ENCODE measurements at places on chromosomes 5 and 9.

- DNase-seq, result no peak
Measured at GRCh38 chr5:19018822-19019221, 969.2 kb downstream of the CDH18 start.

GRCh38 chr9:99954819-99955218, 48.4 kb downstream of the STX17 start:
- DNase-seq, result no peak

DNA sequence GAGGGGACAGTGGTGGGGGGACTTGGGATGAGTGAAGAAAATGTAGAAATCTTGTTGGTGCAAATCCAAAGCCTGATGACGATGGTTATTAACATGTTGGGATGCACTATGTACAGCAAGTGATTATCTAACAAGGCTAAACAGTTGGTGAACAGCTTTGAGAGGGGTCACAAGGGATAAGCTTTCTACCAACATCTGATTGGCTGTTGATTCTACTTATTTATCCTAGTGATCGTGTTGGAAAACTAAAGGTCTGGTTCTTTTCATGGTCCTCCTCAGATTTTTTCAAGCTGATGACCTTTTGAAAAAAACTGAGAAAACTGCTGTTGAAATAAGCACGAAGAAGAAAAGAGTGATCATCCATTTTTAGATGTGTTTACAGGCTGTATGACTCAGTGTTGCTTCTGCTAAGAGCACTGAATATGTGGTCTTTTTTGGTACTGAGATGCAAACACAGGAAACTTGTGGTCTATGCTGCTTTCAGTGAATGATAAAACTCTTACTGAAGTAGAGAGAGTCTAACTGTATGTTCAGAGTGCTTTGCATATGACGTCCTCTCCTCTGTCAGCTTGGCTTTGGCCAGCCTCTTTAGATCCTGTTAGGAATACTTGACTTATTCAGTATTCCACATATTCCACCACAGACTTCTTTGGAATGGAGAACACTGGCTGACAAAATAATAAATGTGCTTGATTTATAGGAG, 174.8 kb downstream of the SLF1 start:
- DNase-seq, result no peak

GRCh38 chr5:61264273-61264661, 67.8 kb upstream of the ZSWIM6 start:
- DNase-seq, result no peak

DNA sequence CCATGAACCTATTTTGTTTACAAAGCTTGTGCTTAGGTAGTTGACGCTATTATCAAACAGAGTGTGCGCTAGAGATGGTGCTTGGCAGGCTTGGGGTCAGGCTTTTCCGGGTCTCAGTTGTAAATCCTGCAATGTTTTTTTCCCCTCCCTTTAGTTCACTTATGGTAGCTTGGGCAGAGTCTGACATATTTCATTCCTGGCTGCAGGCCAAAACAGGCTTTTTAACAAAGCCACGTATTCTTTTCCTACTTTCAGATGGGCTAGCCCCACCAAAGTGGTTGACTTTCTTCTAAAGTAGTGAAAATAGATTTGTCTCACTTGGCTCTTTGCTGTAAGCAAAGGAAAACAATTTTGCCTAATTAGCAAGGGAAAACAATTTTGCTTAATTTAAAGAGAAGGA, 58.0 kb upstream of the FBN2 start:
- DNase-seq, result no peak

DNA sequence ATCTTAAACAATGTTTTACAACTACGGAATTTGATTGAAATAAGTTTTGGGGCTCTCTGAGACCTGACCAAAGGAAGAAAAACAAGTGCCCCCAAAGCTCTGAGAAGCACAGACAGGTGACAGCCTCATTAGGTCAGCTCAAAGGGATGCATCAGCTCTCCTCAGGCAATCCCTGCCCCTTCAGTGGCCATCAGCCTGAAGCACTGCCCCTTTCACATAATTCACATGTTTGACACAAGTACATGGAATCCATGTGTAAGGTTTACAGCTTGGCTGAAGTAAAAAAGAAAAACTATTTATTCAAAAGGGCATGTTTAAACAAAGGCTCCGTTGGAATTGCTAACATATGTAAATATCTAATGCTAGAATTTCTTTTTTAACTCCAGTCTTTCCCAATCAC, 56.3 kb downstream of the TSSK1B start:
- no peak for DNase-seq

DNA sequence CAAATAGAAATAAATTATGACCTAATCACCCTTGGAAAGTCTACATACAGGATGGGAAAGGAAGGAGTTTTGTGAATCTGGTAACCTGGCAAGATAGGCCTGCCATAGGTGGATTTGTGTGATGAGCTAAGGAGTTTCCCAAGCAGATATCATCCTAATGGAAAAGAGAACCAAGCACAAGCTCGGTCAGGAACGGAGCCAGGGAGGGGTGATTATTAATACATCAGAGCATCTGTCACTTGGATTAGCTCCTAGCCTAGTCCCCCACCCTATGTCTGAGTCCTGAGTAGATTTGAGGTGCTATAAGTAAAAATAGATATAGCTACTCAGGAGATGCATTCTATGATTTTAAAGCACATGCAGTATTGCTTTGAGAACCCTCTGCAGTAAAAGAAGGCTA, 57.3 kb upstream of the SMARCA2 start:
- DNase-seq, result no peak

GRCh38 chr5:170491479-170491878, 12.3 kb upstream of the KCNIP1 start:
- no peak for DNase-seq

DNA sequence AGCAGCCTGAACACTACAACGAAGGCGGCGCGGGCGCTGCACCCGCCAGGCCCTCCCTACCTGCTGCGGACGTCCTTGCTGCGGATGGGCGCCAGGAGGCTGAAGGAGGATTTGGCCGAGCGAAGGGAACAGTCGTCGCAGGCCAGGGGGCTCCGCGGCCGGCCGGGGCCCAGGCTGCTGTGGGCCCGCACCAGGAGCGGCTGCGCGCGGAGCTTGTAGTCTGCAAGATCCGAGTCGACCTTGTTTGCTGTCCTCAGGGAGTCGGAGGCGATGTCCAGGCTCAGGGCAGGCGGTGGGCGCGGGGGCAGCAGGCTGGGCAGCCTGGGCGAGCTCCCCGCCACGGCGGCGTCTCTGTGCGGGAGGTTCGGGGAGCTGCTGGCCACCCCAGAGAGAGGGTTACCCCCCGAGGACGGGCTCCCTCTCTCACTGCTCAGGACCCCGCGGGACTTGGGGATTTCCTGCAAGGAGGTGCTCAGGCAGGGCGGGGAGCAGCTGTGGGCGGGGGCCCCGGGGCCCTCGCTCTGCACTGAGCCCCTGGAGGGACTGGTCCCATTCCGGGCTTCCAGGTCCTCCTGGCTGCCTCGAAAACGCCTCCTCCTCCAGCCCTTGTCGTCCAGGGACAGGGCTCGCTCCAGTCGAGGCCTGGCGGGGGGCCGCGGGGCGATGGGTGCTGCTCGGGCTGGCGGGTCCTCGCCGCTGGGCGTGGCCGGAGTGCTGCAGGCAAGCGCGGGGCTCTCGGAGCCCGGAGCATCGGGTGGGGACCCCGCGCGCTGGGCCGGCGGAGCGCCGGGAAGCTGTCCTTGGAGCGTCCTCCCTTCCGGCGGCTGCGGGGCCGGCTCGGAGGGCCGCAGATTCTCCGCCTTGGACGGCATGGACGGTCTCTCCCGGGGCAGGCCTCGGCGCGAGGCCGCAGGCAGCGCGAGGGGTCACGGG, 831 bp downstream of the INPP5E start:
- DNase-seq, result no peak

DNA sequence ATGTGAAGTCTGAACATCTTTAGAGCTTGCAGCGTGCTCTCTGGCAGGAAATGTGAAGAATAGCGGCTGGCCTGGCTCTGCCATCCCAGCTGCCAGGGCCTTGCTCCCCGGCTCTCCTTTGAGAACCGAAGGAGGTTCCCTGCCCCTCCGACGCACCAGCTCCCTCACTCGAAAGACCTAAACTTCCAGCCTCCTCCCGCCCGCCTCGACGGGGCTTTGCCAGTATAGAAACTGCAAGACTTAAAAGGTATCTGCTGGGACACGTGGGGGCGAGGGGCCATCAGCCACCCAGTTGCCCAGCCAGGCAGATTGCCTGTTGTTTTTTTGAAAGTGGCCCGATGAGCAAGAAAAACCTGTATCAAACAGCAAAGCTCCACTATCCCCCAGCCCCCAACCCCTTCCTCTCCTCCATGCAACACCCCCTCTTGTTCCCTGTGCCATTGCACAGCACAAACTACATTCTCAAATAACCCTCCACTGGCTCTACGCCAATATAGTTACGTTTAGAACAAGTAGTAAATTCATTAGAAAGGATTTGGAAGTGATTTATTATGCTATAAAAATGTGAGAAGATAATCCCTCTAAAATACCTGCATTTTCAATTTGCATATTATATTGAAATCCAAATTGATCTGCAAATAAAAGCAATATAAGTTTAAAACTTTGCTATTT, 331.9 kb downstream of the MED10 start:
- no peak for DNase-seq

DNA sequence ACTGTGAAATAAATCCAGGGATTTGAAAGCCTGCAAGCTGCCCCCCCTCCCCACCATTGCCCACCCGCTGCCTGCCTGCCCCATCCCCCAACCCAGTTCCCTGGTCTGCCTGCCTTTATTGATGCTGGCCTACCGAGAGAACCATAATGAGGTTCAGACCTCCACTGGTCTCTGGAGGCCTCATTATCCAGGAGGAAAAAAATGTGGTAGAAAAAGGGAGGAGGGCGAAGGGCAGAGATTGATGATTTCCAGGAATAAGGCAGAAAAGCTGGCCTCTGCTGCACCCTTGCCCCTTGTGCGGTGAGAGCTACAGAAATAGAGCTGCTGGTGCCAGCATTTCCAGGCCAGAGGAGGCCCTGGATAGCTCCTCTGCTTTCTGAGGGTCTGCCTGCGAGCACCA, 216.1 kb downstream of the PAPPA start:
- no peak for DNase-seq

DNA sequence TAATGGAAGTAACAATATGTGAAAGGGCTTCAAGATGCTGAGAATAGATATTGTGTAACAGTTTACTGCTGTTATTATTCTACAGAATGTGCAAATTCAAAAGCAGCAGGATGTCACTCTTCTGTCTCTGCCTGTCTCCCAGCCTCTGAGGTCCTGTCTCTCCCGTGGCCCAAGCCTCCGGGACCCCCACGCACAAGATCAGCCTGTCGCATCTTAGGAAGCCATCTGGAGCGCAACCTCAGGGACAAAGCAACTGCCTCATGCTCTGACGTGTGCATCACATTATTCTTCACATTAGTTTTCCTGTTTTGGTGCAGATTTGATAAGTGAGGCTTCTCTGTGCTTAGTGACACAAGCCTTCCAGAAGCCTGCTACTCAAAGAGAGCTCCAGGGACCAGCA, 46.5 kb upstream of the C9orf72 start:
- DNase-seq, result no peak

DNA sequence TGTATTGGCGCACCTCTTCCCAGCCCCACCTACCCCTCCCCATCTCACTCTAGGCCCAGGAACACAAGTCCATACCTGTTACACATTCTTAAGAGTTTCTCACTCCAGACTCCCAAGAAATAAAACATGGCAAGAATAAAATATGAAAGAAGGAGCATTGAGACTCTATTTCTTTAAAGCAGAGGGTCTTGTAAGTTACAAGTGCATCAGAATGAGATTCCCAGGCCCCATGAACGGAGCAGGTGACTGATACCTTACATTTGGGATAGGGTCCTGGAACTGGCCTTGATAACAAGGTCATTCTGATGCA, 5.7 kb downstream of the EGR1 start:
- no peak for DNase-seq

GRCh38 chr5:77963795-77964194, 187.7 kb upstream of the TBCA start:
- no peak for DNase-seq

GRCh38 chr9:128987805-128988204, 40.3 kb downstream of the NUP188 start:
- no peak for DNase-seq

DNA sequence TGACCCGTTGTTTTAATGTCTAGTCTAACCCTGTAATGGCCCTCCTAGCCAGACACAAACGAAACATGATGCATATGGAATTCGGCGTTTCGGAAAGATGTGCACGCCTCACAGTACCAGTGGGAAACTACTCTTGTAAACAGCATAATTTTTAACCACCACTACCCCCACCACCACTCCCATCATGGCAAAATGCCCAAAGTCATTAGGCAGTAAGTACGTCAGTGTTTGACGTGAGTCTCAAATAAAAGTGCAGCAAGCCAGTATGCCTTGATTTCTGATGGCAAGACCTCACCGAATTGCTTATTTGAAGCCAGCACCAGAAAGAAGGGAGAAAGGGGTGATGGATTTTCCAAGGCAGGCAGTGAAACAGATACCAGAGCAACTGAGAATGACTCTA, 71.4 kb downstream of the ADRB2 start:
- no peak for DNase-seq

GRCh38 chr9:6367128-6367890, 39.1 kb downstream of the TPD52L3 start:
- DNase-seq, result no peak

DNA sequence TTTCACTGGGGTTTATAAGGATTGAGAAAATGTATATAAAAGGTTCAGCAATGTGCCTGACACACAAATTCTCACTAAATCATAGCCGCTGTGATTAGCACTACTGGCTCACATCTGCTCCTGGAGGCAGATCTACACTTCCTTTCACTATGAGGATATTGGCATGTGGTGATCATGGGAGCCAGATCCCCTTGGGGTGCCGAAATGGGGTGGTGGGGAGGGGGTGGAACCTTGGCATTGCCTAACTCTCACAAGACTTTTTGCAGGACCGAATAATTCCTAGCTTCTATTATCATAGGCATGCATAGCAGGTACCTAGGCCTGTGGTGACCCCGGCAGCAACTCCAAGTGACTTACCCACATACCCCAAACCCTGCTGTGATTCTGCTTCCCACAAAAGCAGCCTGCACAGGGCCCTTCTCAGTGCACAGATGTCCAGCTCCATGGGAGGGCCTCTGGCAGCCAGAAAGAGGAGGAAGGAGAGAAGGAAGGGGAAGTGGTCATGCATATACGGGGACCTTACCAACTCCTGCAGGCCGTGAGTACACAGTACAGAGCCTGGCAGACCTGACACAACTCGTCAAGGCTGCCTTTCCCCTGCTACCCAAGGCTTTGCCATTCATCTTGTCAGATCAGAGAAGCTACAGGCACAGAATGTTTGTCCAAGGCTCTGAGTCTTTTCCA, 61.3 kb upstream of the IQGAP2 start:
- no peak for DNase-seq

- no peak for DNase-seq
Measured at GRCh38 chr9:129404621-129405020, 216.3 kb downstream of the C9orf50 start.

DNA sequence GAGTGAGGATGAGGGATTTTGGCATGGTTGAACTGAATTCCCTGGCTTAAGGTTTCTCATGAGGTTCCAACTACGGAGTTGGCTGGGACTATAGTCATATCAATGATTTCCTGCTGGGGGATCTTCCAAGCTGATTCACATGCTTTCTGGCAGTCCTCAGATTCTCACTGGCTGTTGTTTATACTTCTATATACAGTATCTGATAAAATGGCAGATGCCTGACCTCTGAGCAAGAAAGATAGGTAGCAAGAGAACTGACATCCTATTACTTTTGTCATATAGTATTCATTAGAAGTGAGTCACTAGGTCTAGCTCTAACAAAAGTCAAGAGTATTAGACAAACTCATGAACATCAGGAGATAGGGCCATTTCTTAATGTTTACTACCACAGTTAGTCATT, 440.9 kb upstream of the EDIL3 start:
- no peak for DNase-seq

Measured in stimulated activated CD8-positive, alpha-beta memory T cell treated with anti-CD3 and anti-CD28 coated beads, Interleukin-7, amount 100 ng/mL, for 1 hour (primary cell).